ENCODE measurements at places on chromosomes 7 and 10. TPM values are rescaled to one million over a fixed set of nuclear protein-coding genes. Genes with fewer than 3 reads are reported as not detected.
A peak's percentile ranks its signal among the peaks of the same experiment; 100 is the strongest.

DNA sequence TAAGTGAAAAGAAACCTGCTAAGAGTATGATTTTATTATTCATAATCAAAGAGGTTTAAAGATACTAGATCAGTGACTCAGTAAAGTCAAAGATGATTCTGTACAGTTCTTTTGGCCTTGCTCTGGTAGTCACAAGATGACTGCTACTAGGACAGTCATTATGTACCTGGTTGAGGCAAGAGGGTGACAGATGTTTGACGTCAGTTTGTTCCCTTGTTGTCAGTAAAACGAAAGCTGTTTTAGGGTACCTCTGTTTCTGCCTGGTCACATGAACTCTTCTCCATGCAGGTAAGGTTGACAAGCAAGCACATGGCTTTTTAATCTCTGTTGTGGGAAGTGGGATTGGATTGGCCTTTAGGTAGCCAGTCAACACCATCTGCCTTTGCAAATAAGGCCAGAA lies 308.0 kb downstream of the EXOC4 start:
- no peak for DNase-seq
- H3K36me3 ChIP-seq = no peaks in the 10 kb centered on the region
- no peaks in the 10 kb centered on the region for H3K27me3 ChIP-seq
- no peak overlapping the region for H3K27ac ChIP-seq

- H3K4me3 ChIP-seq = no peak overlapping the region
- H3K27me3 ChIP-seq = no peaks in the 10 kb centered on the region
- no peaks in the 10 kb centered on the region for H3K36me3 ChIP-seq
- H3K4me1 ChIP-seq = no peaks in the 10 kb centered on the region
- no peak for DNase-seq
These were observed 765.6 kb upstream of the GHITM start for GRCh38 chr10:83373671-83374070.

DNA sequence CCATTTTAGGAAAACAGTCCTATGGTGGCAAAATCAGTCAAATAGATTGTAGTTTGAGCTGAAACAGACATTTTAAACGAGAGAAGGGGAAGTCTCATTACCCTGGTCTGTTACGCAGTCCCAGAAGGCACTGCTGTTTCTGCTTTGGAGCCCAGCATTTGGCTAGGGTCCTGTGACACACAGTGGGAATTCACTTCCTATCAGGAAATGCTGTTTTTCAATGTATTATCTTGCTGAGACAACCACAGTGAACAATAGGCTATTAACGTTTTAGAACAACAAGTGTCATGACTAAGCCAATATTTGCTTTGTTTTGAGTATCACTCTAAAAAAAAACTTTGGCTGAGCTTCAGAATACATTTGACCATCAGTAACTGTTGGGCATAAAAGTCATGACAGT lies 74.1 kb downstream of the ADD3 start:
- H3K4me3 ChIP-seq = no peak overlapping the region
- no peak for DNase-seq
- no peaks in the 10 kb centered on the region for H3K36me3 ChIP-seq
- peaks cover 100% of the 10 kb centered on the region for H3K4me1 ChIP-seq
- no peaks in the 10 kb centered on the region for H3K27me3 ChIP-seq

GRCh38 chr7:111741811-111742240 lies 179.5 kb upstream of the IMMP2L start:
- no peak overlapping the region for H3K27ac ChIP-seq
- no peaks in the 10 kb centered on the region for H3K4me1 ChIP-seq
- no peaks in the 10 kb centered on the region for H3K36me3 ChIP-seq
- H3K4me3 ChIP-seq = no peak overlapping the region
- no peak for DNase-seq
- no peaks in the 10 kb centered on the region for H3K27me3 ChIP-seq

DNA sequence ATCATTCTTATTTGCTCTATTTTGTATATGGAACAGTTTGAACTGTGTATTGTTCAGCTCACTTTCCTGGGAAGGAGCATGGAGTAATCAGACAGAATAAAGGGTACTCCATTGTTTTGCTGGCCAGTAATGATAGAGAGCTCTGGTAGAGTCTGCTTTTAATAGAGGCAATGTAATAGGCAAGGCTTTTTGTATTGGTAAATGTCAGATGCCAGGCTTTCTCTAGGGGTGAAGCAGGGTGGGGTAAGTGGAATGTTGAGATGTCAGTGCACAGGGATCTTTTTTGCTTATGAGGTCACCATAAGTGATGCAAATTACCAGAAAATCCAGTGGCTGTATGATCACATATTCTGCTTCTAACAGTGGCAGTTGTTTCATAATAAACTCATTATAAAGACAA lies 1088.3 kb upstream of the SORCS1 start:
- no peak overlapping the region for H3K4me3 ChIP-seq
- H3K36me3 ChIP-seq = no peaks in the 10 kb centered on the region
- no peaks in the 10 kb centered on the region for H3K27me3 ChIP-seq
- no peak for DNase-seq
- no peak overlapping the region for H3K27ac ChIP-seq
- H3K4me1 ChIP-seq = no peaks in the 10 kb centered on the region

GRCh38 chr10:74936577-74937265 lies 110.3 kb downstream of the KAT6B start:
- H3K4me3 ChIP-seq = no peak overlapping the region

DNA sequence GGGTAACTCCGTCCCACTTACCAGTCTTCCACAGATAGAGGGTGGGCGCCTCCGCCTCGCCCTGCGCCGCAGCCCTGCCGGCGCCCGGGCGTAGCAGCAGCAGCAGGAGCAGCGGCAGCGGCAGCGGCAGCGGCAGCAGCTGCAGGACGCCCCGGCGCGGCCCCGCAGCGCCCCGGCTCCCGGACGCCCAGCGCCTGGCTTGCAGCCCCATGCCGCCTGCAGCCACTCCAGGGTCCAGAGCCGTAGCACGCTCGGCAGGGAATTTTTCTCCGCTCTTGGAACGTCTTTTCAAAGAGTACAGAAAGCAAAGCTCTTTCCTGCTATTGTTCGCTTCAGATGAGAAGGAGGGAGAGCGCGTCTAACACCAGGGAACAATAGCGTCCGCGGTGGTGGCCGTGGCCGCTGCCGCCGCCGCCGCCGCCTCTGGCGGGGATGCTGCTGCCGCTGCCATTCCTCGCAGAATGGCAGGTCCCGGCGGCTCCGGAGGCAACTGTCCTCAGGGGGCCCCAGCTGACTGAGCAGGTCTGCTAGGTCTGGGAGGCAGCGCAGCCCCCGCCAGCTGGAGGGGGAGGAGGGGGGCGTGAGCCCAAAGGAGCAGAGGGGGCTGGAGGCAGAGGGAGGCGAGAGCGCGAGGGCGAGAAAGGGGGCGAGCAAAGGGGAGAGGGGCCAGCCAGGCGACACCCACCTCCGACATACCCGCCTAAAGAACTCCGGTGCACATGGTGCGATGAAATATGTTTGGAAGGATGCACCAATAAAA lies at the start of gene THSD7A:
Gene THSD7A (minus strand): TSS at position 463 of the 760 bp plus-strand sequence. CDS start 252 bp downstream, at position 211.
- peaks cover 5% of the 10 kb centered on the region for H3K27me3 ChIP-seq
- peak within 1 kb of the TSS; percentile 28 for H3K4me3 ChIP-seq
- no peaks in the 10 kb centered on the region for H3K36me3 ChIP-seq

Gene OR9A2
- not detected for total RNA-seq

Gene ITIH5
- 1.5 TPM for total RNA-seq
